ENCODE measurements at places on chromosomes 5 and 9.

DNA sequence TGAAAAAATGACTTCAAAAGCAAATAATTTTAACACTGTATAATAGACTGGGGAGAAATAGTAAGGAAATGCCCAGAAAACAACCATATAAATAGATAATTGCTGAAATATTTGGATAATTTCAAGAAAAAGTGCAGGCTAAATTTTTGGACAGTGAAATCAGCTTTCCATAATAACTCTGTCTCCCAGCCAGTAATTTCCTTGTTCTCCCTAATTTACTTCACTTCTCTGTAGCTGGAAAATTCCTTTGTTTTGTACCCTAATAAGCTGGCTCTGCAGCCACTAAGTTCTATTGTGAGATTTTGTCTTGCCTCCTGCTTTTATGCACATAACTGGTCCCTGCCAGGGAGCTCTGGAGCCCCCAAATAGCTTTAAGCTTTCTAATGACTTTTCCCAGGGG, 27.7 kb downstream of the PRDM6 start:
- DNase-seq, result no peak

DNA sequence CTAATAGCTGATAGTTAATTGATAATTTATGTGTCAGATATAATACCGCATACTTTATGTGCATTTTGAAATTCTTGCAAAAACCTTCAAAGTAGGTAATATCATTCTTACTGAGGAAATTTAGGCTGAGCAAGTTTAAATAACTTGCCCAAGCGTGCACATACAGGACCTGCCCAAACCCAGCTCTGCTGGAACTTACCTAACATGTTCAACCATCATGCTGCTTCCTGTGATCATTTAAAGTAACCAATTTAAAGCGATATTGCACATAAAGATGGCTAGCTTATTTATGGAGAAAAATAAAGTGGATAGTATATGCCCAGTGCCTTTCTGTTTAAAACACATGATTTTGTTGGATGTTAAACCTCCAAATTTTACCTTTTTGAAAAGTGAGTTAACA, 4.3 kb downstream of the FAM174A start:
- no peak for DNase-seq

GRCh38 chr5:178573216-178573615, 17.0 kb downstream of the COL23A1 start:
- DNase-seq, result no peak

DNA sequence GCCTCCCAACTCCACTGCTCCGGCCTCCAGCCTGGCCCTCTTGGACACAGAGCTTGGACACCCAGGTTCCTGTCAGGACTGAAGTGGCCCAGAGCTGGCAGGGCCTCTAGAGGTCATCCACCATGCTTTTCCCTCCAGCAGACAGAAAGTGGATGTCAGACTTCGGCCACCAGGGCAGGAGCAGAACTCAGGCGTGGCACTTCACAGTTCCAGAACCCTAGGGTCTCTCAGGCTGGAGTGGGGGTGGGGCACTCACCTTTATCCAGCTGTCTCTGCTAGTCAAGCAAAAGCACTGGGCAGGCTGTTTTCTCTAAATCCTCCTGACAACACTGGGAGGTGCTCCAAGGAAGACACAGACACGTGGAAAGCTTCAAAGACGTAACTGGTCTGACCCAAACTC, 35.6 kb upstream of the N4BP3 start:
- no peak for DNase-seq

- DNase-seq, result no peak
Measured at GRCh38 chr9:87216036-87216435, 268.7 kb upstream of the GAS1 start.

DNA sequence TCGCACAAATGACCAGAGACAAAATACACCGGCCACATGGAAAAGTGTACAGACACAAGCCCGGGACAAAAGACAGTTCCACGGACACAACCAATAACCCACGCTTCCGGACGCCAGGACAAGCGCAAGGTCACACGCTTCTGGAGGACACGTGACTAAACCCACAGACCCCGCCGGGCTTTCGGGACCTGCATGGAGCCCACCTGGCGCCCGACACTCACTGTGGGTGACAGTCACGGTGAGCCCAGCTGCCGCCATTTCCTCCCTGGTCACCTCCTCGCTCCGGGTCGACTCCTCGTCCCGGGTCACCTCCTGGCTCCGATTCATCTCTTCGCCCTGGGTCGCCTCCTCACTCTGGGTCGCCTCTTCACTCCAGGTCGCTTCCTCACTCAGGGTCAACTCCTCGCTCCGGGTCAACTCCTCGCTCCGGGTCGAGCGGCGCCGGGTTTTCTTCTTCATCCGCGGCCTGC, 470 bp downstream of the BAG1 start:
- DNase-seq, result peak; percentile 66

GRCh38 chr5:35785601-35786085, 71.0 kb upstream of the IL7R start:
- DNase-seq, result peak; percentile 79

DNA sequence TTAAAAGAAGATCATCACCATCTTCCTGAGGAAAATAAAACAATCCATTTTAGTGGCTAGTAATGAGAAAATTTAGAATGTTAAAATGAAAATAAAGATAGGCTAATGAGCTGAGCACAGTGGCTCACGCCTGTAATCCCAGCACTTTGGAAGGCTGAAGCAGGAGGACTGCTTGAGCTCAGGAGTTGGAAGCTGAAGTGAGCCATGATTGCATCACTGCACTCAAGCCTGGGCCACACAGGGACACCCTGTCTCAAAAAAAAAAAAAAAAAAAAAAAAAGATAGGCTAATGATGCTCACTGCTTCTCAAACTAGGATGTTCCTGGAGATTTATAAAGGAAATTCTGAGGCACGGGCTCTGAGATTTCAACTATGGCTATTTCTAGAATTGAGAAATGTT, 50.3 kb downstream of the CPLANE1 start:
- DNase-seq, result no peak

DNA sequence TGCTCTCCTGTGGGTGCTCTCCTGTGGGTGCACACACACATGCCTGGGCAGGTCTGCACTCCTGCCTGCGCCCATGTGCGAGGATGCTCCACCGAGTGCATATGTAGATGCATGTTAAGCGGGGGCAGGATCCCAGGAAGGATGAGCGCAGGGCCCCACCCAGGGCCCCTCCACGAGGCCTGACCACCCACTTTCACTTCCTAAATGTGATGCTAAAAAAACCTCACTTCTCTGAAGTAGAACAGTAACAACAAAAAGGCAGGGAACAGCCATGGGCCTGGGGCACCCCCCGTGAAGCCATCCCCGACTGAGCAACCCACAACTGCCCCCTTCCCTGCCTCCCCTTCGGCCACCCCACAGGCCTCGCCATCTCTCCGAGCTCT, 48.2 kb upstream of the SARDH start:
- no peak for DNase-seq

DNA sequence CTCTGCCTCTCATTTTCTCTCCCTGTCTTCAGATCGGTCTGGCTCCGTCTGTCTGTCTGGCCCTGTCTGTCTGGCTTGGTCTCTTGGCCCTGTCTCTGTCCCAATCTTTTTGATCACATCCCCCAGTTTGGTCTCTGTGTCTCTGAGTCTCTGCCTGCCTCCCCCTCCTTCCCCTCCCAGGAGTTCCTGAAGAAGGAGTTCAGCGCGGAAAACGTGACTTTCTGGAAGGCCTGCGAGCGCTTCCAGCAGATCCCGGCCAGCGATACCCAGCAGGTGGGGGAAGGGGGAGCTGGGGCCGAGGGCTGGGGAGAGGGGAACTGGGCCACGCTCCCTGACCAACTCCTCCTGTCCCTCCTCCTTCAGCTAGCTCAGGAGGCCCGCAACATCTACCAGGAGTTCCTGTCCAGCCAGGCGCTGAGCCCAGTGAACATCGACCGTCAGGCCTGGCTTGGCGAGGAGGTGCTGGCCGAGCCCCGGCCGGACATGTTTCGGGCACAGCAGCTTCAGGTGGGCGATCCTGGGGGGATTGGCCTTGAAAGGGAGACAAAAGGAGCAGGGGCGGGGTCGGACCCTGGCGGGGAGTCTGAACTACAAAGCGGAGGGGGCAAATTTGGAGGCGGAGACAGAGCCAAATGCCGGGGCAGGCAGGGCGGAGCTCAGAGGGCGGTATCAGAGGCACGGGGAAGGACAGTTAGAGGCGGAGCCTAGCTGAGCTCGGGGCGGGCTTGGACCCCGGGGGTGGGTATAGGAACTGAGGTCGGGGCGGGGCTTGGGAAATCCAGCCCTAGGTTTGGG, 9.0 kb downstream of the RGS14 start:
- DNase-seq, result no peak

GRCh38 chr5:107950776-107951175, 280.0 kb upstream of the EFNA5 start:
- DNase-seq, result no peak

DNA sequence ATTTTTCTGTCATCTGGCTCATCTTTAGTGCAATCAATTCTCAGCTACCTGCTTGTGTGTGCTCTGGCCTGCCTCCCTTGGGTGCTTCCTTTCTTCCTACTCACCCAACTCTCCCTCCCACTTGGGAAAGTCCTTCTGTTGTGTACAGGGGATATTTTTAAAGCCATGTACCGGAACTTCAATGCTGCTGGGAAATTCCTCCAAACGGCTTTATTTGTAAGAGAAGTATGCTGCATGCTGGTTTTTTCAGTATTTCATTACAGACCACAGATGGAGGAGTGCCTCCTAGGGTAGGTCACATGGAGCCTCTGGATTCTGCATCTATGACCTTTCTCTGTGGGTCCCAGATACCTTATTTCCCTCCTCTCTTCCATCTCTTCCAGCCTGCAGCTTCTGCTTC, 5.4 kb upstream of the HMHB1 start:
- DNase-seq, result no peak

- DNase-seq, result no peak
Measured at GRCh38 chr5:174424219-174425053, 299.9 kb upstream of the MSX2 start.

DNA sequence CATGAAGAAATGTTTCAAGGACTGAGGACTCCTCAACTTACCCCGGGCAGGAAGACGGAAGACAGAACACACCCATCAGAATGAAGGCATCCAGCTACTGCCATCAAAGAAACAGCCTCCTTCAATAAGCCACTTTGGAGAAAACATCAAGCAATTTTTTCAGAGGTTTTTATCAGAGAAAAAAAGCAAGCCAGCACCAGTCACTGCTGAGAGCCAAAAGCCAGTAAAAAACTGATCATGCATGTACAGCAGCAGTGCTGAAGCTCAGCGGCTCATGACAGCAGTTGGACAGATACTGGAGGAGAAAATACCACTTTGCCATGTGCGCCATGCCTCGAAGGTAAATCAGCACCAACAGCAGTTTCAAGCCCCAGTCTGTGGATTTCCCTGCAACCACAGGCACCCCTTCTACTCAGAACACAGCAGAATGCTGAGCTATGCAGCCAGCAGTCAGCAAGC, 10.1 kb upstream of the ZNF484 start:
- no peak for DNase-seq

DNA sequence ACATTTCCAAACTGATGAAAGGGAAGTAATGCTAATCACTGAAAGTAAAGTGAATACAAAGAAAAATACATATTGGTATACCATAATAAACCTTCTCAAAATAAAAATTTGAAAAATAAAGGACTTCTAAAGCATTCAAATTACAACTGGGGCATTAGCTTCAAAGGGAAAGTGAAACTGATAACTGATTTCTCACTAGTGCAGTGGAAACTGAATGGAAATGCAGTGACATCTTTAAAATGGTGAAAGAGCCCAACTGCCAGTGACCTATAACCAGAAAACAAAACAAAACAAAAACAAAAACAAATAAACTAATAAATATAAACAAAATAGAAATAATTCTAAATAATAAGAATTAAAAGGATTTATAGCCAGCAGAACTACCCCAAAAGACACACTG, 297.5 kb upstream of the GRIN3A start:
- no peak for DNase-seq

All from activated T-cell treated with anti-CD3 and anti-CD28 coated beads, Interleukin-2, amount 50 U/mL, for 48 hours (primary cell).